ENCODE measurements at places on chromosomes 1 and 21. TPM values are rescaled to one million over a fixed set of nuclear protein-coding genes. Genes with fewer than 3 reads are reported as not detected.
A peak's percentile ranks its signal among the peaks of the same experiment; 100 is the strongest.

GRCh38 chr1:8083739-8084484 lies 57.8 kb upstream of the ERRFI1 start:
- DNase-seq: no peak

DNA sequence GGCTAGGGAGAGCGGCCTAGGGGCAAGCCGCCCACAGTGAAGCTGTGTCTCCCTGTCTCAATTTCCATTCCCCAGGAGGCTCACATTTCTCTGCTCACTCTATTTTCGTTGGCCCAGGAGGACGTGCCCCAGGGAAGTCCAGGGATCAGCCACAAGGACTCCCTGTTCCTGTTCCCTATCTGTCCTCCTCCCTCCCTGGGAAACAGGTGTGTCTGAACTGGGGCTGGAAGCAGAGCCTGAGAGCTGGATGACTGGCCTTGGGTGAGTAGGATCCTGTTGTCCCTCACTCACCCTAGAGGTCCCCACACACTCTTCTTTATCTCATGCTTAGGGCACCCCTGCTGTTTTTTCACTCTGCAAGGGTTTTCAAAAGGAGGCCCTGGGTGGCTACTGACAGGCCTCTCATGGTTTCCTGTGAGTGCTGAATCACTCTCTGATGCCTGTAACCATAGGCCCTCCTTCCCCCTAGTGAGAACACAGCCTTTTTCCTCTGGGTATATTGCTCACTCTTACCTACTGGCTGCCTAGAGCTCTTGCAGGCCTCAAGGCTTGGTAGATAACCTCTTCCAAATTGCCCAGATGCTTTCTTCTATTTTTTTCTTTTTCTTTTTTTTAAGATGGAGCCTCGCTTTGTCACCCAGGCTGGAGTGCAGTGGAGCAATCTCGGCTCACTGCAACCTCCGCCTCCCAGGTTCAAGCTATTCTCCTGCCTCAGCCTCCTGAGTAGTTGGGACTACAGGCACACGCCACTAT lies 3.3 kb upstream of the UTP11 start:
- DNase-seq: peak; percentile 18

DNA sequence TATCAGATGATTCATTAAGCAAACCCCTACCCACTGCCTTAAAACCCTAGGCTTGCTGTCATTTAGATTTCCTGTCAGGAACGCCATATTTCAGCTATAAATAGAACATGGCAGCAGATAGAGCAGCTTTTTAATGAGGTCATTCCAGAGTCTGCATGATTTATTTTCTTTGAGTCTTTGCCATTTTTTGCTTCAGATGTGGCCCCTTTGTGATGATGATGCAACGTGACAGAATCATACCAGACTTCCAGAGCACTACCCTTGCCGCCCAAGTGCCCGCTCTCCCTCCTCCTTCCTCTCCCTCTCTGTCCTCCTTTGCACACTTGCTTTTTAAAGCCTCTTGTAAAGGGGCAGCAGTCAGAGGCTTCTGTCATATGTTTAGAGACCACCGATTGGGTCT lies 55.5 kb upstream of the TRIM67 start:
- peak; percentile 53 for DNase-seq

- no peak for DNase-seq
These were observed 38.4 kb downstream of the WARS2 start for GRCh38 chr1:119102051-119102450.

- no peak for DNase-seq
These were observed 33.1 kb downstream of the KCNJ15 start for GRCh38 chr21:38289705-38290485.

GRCh38 chr1:160376525-160377131 lies 9.8 kb downstream of the NHLH1 start:
- no peak for DNase-seq

- no peak for DNase-seq
These were observed 4.6 kb upstream of the ATP13A2 start for GRCh38 chr1:17016317-17016661.

GRCh38 chr21:45514311-45515021 lies 27.8 kb downstream of the SLC19A1 start:
- DNase-seq: peak; percentile 64

DNA sequence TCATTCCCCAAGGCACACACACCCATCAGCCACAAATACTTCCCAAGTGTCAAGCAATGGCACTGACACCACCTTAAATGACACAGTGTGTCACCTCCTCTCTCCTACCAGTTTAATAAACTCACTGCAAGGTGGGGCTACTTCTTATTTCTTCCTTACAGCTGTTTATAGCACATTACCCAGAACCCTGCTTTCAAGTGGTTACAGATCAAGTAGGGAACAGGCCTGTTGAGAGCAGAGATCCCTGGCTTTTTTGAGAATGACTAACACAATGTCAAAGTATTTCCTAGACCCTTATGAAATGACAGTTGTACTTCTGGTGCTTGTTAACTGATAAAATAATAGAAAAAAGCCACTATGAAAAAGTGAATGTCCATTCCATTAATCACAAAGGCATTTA lies 19.8 kb downstream of the ZBTB17 start:
- DNase-seq: no peak

GRCh38 chr1:244221991-244222390 lies 170.9 kb downstream of the ZBTB18 start:
- no peak for DNase-seq

Gene SPRR3
- 0.55 TPM for polyA plus RNA-seq

GRCh38 chr1:26704629-26705028 lies 8.8 kb downstream of the ARID1A start:
- DNase-seq: no peak

- DNase-seq: no peak
These were observed 119.2 kb downstream of the SMYD2 start for GRCh38 chr1:214400131-214400530.

- no peak for DNase-seq
These were observed 200.2 kb downstream of the APP start for GRCh38 chr21:25970254-25970930.

Gene RIT1
- 46.3 TPM for polyA plus RNA-seq

- DNase-seq: no peak
These were observed 93.2 kb downstream of the DSCAM start for GRCh38 chr21:40753756-40754155.

GRCh38 chr1:152912900-152913299 lies 4.6 kb downstream of the IVL start:
- DNase-seq: no peak

GRCh38 chr1:81920886-81921285 lies 120.2 kb downstream of the ADGRL2 start:
- DNase-seq: no peak
